ENCODE measurements at places on chromosomes 11 and 22.

DNA sequence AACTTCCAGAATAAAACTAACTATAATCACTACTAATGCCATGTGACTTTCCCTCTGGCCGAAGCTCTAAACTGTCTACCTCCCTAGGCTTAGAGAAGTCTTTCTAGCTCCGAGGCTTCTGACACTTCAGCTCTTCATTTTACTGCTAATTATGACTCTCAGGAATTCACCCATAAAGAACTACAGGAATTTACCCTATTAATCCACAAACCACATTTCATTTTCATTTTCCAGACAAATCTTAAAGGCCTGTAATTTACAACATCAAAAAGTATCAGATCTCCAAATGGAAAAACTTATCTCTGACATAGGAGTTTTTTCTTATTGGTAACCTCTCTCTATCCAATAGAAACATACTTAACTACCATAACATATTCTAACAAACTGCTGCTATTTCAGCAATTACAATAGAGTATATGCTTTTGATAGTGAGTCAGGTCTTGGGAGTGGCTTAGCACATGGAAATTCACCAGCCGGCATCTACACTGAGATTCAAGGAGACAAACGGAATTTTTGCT lies 33.4 kb downstream of the MRTFA start:
- DNase-seq: peak; percentile 16

DNA sequence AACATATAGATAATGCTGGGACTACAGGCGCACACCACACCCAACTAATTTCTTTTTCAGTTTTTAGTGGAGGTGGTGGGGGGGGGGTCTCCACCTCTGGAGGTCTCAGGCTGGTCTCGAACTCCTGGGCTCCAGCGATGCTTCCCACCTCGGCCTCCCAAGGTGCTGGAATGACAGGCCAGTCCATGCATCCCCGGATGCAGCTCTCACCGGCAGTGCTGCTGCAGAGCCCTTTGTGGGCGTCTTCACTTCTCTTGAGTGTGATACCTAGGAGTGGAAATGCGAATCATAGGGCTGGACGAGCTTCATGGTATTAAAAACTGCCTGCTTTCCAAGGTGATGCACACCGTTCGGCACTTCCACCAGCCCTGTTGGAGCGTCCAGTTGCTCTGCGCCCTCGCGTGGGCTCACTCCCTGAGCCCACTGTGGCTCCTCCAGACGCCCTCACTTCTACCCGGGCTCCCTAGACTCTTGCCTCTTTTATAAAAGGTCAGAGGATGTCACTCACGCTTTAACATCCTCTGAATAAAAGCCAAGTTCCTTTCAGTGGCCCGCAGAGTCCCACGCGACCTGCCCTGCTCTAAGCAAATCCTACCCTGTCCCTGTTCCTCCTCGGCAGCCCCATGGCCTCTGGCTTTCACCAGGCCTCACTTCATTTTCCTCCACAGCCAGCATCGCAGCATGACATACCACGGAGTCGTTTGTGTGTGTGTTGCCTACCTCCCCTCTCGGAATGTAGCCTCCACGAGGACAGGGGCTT lies 837 bp upstream of the BID start:
- no peak for DNase-seq

DNA sequence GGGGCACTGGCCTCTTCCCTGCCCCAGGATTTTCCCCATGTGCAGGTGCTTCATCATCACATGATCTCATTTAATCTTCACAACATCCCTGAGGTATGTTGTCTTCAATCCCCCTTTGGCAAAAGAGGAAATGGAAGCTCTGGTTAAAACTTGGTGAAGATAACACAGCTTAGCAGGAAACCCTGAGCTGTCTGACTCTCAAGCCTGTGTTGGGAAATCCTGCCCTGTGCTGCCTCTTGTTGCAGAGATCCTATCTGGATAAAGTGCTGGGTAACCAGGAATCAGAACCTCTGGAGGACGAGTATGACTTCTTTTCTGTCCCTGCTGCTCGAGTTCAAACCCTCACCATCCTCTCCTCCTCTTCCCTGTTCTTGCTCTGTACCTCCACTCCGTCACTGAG lies 13.1 kb upstream of the E2F8 start:
- DNase-seq: no peak

DNA sequence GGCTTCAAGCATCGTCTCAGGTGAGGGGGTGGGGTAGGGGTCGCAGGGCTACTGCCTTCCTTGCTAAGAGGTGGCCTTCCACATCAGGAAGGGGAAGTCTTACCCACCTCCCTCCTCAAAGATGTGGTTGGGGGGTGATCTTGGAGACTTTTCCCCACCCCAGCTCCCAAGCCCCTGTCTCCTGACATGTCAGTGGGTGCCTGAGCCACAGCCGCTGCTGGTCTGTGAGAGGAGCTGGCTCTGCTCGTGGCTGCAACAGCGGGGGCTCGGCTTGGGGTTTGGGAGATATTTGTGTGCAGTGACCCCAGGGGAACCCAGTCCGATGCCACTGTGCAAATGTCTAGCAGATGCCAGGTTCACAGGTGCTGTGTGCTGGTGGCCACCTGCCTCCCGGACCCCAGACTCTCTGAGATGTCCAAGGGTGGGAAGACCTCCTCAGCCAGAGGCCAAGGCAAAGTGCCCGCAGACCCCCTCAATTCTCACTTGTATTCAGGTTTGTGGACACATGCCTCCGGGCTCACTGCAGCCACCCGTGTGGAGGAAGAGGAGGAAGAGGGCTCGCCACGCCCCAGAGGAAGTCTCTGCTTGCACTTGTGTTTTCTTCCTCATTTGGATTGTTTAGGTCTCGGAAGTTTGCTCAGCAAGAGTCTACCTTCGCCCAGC lies 1.9 kb downstream of the KCNQ1 start:
- no peak for DNase-seq

- no peak for DNase-seq
Observed at GRCh38 chr11:132114185-132114584, 743.8 kb downstream of the NTM start.

- no peak for DNase-seq
Observed at GRCh38 chr11:131430473-131431208, 60.2 kb downstream of the NTM start.

GRCh38 chr11:130262424-130262823 lies 52.3 kb downstream of the ZBTB44 start:
- DNase-seq: no peak

DNA sequence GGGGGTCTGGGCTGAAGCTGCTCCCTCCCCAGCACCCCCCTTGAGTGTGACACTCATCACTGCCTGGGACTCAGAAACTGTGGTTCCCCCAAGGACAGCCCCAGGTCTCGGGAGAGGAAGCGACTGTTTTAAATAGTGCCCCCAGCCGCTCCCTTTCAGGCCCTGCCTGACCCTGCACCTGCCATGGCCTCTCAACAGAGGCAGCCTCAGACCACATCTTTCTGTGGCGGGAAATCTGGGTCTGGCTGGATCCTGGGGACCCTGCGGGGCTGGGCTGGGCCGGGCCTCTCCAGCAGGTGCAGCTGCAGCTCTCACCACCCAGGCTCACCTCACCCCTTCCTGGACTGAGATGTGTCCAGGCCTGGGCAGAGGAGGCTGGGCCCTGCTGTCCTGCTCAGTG lies 3.7 kb upstream of the IGLL1 start:
- DNase-seq: no peak

DNA sequence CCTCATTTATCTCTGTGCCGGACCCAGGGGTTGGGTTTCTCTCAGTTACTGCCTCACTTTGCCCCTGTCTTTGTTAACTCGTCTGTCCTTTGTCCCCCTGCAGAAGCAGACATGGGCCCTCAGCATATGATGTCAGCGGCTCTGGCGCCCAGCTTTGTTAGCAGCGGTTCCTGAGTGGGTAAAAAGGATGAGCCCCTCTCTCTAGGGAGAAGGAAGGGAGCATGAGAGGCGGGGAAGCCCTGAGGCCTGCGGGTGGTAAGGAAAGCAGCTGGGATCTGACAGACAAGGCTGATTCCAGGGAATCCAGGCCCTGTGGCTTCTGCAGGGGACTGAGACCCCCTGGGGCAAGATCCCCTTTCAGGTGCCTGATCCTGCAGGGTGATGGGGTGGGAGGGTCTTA lies 51.7 kb downstream of the MCM5 start:
- no peak for DNase-seq

DNA sequence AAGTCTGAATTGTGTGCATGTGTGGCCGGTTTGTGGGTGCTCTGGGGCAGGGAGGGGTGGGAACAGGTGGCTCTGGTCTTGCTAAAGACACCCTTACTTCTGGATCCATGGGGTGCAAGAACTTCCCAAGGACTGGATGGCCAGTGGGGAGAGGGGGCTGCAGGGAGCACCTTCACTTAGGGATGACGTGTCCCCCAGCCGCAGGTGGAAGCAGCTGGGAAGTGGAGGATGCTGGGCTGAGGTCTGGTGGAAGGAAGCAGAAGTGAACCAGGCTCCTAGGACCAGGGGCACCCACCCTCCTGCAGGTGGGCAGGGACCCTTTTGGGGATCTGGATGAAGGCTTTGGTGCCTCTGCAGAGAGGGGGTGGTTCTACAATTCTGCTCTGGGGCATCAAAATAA lies 9.9 kb upstream of the MIEF1 start:
- no peak for DNase-seq

GRCh38 chr11:72838691-72839305 lies 24.6 kb downstream of the ATG16L2 start:
- no peak for DNase-seq

DNA sequence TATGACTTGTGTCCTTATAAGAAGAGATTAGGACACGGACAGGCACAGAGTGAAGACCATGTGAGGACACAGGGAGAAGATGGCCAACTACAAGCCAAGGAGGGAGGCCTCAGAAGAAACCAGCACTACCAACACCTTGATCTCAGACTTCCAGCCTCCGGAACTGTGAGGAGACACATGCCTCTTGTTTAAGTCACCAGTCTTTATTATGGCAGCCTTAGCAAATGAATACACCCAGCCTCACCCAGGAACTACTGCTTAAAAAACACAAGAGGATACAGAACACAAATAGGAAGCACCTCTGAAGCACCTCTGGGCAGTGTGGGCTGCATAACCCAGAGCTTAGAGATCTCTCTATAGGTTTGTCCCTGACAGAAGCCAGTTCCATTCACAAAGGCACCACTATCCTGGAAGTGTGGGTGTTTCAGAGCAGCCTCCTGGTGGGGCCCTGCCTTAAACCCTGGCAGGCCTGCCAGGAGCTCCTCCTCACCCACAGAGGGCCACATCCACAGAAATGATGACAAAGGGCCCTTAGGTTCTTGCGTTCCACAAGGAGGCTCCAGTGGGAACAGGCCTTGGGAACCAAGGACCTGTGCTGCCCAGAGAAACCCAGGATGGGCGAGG lies 58.8 kb downstream of the CHRDL2 start:
- no peak for DNase-seq

- no peak for DNase-seq
Observed at GRCh38 chr11:110198031-110198729, 98.2 kb downstream of the RDX start.

- no peak for DNase-seq
Observed at GRCh38 chr22:35135165-35135564, 69.2 kb downstream of the ISX start.

GRCh38 chr11:84788220-84788619 lies 838.9 kb downstream of the DLG2 start:
- DNase-seq: no peak

GRCh38 chr11:62449451-62449851 lies 30.6 kb downstream of the SCGB1A1 start:
- DNase-seq: no peak

Measured in fibroblast of the conjunctiva (primary cell).